ENCODE measurements at places on chromosomes 6 and 20.

DNA sequence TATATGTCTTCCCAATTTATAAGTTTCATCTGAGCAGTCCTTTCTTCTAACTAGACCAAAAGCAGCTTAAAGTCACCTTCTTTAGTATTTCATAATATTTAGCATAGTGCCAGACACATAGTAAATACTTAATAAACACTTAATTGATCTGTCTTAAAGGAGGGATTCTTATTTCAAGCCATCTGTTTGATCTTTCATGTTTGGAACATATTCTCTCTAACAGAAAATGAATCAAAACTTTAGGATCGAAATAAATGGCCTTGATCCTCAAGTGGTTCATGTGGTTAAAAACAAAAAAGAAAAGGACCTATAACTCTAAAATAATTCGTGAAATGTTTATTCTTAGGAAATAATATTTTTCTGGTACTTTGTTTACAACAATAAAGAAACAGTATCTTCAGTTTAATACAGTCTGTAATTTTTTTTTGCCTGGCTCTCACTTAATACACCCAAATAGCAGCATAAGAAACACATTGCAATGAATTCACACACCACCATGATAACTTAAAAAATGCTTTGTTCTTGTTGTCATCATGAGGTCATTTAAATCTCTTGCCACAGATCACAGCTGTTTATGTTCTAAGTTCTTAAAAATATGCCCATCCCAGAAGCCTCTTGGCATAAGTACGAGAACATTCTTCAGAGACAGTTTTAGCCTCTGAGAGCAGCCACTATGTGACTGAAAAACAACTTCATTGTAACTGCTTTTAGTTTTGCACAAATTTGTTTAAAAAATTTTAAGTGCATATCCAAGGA lies 48.1 kb downstream of the ESF1 start:
- no peak for DNase-seq

DNA sequence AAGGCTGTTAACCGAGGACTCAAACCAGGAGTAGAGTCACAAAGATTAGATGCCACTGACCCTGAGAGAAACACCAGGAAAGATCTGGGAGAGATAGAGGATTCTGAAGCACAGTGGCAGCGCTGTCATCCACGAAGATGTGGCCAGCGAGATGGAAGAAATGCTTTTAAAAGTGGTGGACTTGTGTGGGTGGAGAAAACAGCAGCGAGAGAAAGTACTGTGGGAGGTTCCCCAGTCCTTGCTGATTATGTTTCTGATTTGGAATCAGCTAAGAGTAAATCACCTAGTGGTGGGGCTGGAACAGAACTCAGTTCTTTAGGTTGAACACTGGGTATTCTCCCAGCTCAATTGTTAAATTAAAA lies 435 bp upstream of the ZNF322 start:
- DNase-seq, result no peak

DNA sequence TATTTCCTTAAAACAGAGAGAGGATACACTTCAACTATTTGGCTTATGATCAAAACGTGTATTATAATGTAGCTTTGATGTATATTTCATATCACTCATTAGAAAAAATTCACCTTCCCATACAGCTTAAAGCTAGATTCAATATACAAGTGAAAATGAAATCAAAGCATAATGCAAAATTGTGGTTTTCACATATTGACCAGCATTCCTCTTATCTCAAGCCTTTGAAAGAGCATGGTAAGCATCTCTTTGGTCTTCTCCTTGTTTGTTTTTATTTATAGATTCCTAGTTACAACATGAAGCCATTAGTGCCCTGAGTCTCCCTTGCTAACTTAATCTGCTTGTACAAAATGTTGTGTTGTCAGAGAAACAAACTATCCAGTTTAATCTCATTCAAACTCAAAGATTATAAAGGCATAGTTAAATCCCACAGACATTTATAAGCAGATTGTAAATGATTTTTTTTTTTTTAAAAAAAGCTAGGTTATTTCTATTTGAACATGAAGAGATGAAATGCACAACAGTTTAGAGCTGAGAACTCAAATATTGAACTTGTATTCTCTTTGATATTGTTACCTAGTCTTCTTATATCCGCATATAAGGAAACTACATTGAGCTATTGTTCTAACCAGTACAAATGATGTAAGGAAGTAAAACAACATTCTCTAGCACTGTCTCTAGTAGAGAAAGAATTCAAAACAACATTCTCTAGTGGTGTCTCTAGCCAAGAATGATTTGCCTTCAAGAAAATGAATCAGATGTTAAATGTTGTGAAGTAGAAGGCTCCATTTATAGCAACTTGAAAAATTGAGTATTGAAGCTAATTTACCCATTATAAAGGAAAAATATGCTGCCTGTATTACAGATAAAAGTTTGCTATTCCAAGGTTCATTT lies 31.2 kb upstream of the SMIM28 start:
- DNase-seq, result no peak

- DNase-seq, result no peak
Measured at GRCh38 chr6:139007428-139007827, 19.4 kb upstream of the REPS1 start.

DNA sequence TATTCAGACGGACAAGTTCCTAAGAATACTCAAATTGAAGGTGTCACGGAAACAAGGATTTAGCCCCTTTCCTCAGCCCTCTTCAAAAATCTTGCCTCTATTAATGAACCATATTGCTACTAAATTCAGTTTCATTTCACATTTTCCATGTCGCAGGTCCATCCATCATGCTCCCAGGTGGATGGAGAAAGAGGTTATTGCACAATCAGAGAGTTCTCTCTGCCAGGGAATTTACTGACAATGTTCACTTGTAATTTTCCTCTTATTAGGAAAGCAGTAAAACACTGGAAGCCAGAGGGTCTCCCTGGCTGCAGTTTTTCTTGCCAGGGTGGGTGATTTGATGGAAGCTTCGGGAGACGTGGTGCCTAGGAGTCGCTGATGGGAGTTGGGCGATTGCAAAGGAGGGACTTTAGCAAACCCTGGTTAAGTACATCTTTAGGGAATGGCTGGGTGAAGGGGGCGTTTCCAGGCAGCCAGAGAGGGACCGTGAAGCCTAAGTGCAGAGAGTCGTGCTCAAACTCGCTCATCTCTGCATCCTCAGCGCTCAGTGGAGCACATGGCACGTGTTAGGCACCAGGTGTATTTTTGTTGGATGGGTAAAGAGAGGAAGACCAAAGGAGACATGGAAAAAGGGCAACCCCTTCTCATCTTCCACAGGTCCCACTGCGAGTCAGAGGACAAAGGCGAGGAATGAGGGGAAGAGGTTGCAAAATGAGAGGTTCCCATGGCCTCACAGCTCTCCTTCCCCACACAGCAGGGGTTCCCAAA lies 321.9 kb upstream of the CDH4 start:
- DNase-seq, result no peak

DNA sequence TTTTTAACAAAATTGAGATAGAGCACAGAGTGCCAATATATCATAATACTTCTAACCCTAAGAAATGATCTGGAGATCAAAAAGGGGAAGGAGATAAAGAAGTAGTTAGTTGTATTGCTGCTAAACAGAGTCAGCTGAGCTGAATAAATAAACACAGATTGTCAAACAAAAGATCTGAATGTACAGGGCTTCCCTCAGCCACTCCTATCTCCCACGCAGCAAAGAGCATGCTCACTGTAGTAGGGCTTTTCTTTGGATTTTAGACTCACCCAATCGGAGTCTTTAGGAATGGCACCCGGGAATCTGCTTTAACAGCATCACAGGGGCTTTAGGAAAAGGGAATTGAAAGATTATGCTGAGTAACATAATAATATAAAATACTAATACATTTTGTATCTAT lies 222.2 kb upstream of the STXBP5 start:
- DNase-seq, result no peak

DNA sequence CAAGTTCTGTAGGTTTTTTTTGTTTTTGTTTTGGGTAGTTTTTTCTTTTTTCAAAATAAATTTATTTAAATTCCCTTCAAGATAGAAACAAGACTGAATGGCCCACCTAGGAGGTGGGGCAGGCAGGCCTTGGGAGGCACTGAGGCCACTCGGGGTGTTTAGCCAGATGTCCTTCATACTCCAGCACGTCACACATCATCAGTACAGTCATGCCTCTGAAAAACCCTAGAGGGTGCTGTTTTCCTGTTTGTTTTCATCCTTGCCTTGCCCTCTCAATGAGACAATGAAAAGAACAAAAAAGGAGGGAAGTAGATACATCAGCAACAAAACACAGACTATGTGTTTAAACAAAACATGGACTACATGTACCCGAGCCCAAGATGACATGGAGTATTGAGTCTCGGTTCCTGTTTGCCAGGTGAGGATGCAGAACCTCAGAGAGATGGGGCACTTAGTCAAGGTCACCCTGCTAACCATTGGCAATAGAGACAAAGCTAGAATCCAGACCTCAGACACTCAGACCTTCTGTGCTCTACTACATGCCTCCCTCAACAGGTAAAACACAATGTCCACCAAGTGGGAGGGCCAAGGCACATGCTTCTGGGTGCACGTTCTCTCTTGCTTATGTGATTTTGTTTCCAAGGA lies 26.8 kb upstream of the CLIC5 start:
- peak; percentile 64 for DNase-seq

DNA sequence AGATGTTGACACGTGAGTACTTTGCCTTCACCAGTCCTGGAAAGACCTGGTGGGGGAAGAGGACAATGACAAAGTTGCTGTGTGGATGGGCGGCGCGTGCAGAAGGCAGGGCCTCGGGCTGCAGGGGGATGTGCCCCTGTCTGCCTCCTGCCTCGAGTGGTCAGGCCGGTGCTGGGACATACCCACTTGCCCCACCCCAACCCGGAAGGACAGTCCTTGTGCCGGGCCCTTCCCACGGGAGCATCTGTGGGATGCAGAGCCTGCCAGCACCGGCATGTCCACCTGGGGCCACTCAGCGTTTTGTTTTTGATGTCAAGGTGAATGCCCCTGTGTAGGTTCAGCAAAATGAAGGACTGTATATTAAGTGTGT lies 60.5 kb upstream of the BHLHE23 start:
- no peak for DNase-seq

DNA sequence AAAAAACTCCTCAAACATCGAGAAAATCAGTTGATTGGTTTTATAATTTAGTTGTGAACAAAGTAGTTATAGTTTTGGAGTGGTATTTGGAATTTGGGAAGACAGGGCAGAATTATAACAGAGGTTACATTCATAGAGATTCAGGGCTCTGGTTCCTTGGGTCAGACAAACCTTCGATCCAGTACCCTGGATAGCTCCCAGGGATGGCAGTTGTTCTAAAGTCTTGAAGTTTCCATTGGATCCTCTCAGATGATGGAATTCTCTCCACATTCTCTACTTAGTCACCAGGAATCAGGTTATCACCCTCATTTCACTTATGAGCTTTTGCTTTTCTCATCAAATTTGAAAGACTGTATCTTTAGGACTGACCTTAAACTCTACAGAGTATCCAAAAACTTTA lies 285.1 kb downstream of the CENPW start:
- peak; percentile 51 for DNase-seq

DNA sequence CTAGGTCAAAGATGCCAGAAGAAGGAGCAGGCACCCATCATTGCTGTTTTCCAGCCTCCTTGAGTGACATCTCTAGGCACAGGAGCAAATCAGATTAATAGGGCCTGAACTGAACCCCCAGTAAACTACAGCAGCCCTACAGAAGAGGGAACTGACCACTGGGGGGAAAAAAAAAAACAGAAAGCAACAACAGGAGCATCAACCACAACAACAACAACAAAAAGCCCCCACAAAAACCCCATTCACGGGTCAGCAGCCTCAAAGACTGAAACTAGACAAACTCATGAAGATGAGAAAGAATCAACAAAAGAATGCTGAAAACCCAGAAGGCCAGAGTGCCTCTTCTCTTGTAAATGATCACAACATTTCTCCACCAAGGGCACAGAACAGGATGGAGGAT lies 537.4 kb upstream of the BTBD3 start:
- no peak for DNase-seq

DNA sequence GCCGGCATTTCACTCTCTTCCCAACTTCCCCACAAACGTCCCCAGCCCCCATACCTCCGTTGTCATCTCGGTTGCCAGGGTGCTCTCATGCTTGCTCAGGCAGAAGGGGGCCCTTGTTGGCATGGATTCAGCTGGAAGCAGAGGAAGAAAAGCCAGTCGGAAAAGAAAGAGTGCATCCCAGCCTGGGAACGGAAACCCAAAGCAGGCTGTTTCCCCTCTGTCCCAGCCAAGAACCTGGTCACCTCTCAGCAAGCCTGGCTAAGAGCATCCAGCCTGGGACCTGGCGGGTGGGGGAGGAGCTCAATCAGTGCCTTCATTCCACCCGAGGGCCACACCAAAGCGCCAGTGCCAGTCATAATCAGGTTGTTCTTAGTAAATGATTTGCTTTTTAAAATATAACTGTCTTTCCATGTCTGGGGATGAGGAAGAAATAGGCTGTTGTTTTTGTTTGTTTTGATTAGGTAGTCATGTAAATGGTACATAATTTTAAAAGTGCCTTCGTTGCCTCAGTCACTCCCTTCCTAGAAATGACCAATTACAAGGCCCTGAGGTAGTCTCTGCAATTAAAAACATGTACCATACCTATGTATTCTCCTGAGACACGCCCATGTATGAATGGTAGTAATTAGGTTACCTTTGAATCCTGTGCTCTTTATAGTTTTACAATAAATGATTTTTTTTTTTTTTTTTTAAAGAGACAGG lies 21.1 kb downstream of the CHMP4B start:
- peak; percentile 61 for DNase-seq

GRCh38 chr6:111423960-111424846 lies 58.8 kb downstream of the REV3L start:
- DNase-seq, result no peak

- no peak for DNase-seq
Measured at GRCh38 chr20:51383891-51384510, 158.5 kb downstream of the NFATC2 start.

DNA sequence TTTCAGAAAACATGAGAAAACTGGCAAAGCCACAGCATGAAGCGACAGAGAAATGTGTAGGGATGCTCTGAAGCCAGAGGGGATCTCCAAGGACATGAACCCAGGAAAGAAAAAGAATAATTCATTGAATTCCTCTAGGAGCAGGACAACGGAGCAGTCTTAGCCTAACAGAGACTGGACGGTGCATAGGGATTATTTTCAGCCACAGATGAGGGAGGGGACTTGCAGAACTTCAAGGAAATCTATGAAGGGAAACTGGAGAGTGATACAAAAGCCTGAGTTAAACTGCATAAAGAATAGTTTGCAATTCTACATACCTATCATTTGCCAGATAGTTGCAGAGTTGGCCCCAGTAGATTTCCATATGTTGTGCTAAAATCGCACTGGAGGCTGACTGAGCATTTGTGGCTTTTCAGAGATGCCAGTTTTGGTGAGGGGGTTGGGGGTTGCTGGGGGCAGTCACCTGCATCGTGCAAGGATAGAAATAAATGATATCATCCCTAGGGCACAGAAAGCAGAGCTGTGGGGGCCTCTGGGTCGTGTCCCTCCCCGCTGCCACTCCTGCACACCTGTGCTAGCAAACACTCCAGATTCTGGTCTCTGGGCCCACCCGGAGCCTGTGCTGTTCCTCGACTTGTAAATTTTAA lies 443.2 kb upstream of the JARID2 start:
- no peak for DNase-seq
